Activated gamma-delta T cell treated with anti-CD3 and anti-CD28 coated beads, Interleukin-2, amount 50 U/mL, for 16 hours (primary cell): ENCODE measurements at places on chromosomes 3 and 15.

DNA sequence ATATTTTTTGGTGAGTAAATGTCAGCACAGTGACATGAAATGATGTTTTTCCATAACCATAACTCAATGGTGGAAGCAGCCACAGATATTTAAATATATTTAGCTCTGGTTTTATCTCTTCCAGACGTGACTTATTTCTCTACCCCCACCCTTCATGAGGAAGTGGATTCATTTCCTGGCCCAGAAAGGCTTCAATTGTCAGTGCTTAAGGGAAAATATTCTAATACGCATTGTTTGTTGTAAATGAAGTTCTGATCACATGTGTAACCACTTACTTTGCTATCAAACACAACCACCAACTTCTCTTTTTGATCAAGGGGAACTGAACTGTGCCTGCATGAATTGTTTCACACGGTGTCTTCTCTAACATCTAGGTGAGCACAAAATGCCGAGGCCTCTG, 14.0 kb downstream of the CLDN16 start:
- DNase-seq, result no peak

GRCh38 chr15:71743861-71744382, 66.4 kb upstream of the NR2E3 start:
- DNase-seq, result peak; percentile 35

- no peak for DNase-seq
Measured at GRCh38 chr15:40054855-40055575, 16.0 kb upstream of the SRP14 start.

DNA sequence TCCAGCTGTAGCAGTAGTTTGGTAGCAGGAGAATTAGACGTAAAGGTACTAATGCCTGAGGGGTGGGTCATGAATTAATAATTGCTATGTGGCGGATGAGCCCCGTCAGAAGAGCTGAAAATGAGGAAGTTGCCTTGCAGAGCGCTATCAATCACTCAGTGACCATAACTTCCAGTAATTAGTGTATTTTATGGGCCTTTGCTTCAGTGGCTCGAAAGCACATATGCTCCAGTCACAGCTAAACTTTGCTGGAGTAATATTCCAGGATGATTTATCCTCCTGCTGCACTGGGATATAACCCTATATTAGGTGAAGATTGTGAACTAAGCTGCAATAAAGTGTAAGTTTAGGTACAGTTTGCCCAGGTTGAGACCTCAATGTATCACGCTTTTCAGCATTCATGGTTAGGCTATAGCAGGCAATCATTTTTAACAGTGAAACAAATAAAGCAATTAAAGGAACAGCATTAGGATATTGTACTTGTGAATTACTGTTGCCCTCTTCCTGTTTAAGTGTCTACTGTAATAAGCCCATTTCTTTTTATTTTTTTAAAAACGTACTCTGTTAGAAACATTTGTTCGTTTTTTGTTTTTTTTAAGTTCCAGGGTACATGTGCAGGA, 104.6 kb upstream of the SKOR1 start:
- DNase-seq, result no peak

DNA sequence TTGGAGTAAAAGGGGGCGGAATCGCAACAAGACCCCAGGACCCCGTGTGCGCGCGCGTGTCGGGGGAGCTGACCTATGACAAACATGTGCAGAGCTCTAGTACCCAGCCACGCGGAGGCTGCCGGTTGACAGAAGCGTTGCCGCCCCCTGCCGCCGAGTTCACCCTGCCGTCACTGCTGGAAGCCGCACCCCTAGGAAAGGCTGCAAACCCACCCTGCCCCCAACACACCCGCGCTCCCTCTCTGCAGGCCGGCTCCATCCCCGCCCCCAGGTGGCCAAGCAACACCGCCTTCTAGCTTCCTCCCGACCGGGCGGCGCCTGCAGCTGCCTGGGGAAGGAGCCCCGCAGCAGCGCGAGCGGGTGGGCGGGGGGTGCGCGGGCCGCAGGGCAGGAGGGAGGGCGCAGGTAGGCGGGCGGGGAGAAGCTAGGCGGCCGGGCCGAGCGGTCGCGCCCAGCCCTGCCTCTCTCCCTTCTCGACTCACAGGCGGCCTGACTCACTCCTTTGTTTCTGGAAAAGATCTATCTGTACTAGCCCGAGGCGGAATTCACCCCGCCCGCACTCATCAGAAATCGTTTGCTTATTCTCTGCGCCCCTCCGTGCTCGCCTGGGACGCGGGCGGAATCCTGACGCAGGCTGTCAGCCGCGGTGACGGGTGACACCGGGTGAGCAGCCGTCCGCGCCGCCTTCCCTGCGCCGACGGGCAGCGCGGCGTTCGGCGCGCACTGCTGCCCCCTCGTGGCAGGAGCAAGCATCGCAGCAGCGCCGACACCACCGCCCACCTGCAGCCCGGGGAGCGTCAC, 160.8 kb downstream of the GAP43 start:
- peak; percentile 85 for DNase-seq

DNA sequence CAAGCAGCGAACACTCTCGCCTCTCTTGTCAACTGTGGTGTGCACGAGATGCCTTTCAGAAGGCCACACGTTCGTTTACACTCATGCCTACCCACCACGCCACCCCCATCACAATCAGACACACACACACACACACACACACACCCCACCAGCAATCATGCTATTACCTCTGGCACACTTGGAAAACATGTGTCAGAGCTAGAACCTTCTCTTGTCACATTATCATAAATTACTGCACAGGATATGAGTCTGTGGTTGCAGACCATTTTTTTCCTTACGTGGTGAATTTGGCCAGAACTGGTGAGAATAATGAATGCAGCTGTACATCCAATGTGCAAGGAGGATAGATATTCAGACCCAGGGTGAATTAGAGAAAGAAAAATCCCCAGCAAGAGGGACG, 52.4 kb downstream of the TRIM69 start:
- DNase-seq, result no peak

- DNase-seq, result no peak
Measured at GRCh38 chr15:92580521-92580920, 75.1 kb downstream of the FAM174B start.

DNA sequence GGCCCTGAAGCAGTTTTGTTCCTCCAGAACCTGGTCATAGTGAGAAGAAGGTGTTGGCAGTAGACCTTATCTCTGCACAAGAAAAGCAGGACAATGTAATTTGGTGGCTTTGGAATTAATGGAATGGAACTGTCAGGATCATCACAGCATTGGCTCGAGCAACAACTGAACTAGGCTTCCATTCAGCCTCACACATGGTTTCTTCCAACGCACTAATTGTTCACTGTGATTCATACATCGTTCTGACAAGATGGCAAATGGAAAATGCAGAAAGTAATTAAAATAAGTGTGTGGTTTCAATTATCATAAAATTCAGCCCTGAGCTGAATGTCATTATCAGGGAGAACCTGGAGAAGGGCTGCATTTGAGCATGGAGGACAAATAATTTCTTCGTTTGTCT, 80.6 kb downstream of the MFSD1 start:
- DNase-seq, result no peak

- DNase-seq, result no peak
Measured at GRCh38 chr3:105539897-105540296, 173.2 kb downstream of the ALCAM start.

DNA sequence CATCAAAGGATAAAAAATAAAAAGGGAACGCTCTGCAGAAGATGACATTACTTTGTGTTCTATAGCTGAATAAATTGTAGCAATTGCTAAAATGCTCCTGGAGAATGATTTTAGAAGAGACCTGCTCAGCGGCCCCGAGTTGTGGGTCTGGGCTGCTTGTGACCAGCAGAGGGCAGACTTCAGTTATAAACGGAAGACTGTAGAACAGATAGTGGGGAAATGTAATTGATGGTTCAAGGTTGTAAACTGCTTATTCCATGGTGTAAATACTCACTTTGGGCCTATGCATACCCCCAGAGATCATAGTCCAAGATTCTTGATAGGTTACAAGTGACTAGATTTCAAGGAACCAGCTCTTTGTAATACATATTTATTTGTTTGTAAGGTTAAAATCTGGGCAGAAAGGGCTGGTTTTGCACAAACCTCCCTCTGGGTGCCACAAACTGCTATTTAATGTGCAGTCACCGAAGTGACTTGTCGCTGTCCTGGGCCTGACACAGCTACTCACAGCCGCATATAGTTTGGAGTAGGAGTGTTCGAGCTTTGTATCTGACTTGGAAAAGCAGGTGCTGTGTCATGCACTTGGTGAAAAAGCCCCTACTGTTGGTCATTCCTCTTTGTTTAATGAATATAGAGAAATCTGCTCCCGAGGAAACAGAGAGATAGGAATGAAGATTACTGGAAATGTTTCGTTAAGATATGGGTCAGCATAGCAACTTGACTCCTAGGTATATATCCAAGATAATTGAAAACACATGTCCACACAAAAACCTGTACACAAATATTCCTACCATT, 34.7 kb upstream of the NDUFB4 start:
- DNase-seq, result peak; percentile 47

DNA sequence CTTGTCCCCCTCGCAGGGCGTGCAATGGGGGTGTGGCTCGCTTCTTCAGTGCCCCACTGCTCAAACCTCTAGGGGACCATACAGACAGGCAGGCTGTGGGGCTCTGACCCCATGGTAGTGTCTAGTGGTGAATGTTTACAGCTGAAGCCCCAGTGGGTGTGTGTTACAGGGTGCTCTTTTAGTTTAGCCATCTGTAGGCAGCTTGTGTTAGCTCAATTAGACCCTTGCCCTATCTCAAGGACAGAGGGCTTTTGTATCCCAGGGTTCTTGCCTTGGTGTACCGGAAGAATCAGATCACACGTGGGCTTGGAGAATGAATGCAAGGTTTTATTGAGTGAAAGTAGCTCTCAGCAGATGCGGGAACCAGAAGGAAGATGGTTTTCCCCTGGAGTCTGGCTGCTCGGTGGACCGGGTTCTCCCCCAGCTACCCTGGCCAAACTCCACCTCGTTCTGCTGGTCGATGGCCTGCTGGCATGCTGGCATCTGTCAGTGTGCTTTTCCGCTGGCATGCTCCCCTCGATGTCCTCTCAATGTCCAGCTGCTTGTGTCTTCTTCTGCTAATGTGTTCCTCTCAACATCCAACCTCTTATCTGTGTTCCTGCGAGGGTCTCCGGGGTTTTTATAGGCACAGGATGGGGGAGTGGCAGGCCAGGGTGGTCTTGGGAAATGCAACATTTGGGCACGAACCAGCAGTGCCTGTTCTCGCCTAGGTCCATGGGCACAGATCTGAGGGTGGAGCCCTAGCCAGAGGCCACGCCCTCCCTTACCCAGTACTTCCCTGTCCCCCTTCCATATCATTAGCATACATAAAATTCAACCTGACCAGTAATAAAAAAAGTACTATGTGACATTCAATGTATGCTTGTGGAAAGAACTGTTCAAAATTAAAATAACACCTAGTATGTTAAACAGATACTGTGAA, 6.6 kb downstream of the SPCS1 start:
- DNase-seq, result no peak

GRCh38 chr3:172034786-172035685, 4.3 kb upstream of the FNDC3B start:
- DNase-seq, result no peak

DNA sequence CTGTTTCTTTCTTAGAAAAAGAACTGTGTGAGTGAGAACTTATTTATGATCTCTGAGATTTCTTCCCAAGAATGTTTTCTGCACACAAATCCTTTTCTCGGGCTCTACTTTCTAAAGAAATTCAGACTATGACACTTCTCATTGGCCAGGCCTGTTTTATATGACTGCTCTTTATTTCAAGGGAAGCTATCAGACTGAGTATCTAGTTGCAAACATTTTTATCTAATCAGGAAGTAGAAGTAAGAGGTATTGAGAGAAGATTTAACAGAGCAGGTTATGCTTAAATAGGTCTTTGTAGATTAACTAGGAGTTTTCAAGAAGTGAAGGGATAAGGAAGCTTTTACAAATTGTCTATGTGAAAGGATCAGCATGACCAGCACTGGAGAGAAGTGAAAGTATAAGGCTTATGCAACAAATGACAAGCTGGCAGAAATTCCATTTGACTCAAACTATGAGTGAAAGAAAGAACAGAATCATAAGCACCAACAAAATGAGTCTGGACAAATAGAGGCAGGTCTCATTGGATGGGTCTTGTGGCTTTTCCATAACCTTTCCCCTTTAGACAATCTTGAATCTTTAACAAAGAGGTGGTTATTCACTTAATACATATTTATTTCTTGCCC, 71.9 kb upstream of the CHL1 start:
- no peak for DNase-seq

DNA sequence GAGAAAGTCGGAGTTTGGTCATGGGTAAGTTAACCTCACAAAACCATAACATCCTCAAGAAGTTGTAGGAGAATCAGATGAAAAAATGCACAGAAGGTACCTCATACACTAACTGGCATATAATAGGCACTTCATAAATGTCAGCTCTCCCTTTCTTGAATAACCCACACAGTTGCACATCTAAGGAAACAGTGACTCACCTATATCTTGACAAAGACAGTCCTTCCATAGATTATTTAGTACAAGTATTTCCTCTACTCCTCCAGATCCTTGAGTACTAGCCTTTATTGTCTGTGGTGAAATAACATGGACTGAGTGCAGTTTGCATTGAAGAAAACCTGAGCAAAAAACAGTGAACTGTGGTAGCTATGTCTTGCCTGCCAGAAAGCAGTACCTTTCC, 46.6 kb downstream of the MAGI1 start:
- no peak for DNase-seq

DNA sequence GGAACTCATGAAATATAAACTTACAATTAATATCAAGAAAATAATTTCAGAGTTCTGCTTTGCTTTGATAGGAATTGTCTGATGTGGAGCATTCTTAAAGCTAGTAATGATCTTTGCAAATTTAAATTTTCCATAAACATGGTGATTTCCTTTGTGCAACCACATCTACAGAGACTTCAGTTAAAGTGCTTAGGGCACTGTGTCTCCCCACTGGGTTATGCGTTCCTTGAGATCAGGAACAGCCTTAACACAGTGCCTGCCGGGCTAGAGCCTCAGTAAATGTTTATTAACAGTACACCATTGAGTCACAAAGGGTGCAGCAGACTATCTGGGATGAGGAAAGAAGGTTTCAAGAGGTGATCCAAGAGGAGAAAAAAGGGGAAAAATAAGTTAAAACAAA, 108.1 kb upstream of the CCNL1 start:
- no peak for DNase-seq

DNA sequence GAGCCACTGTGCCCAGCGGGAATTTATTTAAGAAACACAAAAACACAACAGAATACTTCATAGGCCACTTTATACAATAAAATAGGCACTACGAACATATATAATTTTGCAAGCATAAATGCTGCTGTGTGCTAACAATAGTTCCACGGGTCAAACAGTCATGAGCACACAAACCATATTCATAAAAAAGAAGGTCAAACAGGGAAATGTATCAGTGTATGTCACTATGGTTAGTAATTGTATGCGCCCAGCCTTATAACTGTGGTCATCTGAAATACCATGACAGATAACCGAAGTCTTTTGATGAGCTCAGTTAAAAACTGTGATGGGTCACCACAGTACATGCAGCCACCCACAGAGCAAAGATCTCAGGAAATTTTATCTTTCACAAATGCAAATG, 38.1 kb upstream of the NR2C2 start:
- DNase-seq, result no peak
